Esophagus squamous epithelium (tissue), 5 donors: ENCODE measurements at places on chromosomes 6 and 20. TPM values are rescaled to one million over a fixed set of nuclear protein-coding genes. Genes with fewer than 3 reads are reported as not detected.

DNA sequence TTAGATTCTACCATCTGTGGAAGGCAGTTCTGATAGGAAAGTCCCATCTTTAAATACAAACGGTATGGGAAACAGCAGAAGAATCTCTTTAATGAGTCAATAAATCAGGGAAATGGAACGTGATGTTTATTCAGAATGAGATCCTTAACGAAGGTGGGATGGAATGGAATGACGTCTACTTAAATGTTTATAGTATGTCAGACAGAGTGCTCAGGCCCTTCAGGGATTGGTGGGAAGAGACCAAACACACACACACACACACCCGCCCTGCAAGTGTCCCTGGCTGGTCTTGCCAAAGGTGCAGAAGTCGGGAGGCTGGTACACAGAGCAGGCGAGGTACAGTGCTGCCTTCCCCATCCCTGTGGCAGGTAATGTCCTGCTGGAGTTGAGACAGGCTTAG lies 164.0 kb downstream of the FARS2 start:
- H3K27ac ChIP-seq: no peak overlapping the region
- no peak for DNase-seq
- H3K4me3 ChIP-seq: no peak overlapping the region
- no peaks in the 10 kb centered on the region for H3K4me1 ChIP-seq
- no peaks in the 10 kb centered on the region for H3K27me3 ChIP-seq
- H3K36me3 ChIP-seq: no peaks in the 10 kb centered on the region

DNA sequence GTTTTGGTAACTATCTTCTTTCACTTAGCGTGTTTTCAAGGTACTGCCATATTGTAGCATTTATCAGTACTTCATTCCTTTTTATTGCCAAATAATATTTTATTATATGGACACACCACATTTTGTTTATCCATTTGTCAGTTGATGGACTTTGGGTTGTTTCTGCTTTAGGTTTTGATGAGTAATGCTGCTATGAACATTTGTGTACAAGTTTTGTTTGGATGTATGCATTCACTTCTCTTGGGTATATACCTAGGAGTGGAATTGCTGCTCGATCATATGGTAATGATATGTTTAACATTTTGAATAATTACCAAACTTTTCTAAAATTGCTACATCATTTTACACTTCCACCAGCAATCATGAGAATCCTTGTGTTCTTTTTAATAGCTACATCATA lies 6.4 kb upstream of the SLC22A7 start:
- peaks cover 7% of the 10 kb centered on the region for H3K27me3 ChIP-seq
- H3K36me3 ChIP-seq: no peaks in the 10 kb centered on the region
- H3K27ac ChIP-seq: no peak overlapping the region
- DNase-seq: no peak

DNA sequence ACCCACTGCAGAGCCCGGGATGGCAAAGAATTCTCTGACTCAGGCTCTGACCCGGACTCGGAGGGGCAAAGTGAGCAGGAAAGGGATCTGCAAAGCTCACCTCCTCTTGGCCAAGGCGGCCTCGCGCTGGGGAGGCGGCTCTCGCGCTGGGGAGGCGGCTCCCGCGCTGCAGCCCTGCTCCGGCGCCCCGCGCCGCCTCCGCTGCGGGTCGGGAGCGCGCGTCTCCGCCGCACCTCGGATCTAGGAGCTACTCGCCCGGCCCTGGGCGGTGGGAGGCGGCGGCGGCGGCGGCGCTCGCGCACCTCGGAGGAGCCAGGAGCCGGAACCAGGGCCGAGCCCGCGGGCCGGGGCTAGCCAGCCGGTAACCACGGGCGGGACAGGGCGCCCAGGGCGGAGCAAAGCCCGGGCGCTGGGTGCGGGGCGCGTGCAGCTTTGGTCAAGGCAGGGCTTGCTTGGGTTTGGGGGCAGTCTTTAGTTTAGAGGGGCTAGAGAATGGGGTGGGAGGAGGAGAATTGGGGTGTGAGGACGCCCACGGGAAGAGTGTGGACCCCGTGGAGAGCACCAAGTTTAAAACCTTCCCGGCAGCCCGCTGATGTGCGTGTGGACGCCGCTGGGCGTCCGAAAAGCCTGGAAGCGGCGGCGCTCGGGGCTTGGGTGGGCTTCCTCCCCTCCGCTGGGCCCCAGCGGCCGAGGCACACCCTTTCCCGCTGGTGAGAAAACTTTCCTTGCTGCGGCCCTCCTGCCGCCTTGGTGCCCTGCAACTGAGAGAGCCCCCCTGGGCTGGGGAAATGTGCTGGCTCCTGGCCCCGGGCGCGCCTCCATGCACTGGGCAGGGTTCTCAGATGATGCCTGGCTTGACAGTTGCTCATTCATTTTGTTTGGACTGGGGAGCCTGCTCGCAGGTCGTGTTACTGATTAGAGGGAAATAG lies at the start of gene MRAP2:
MRAP2 (plus strand) TSS at position 250 of the 929 bp plus-strand sequence. CDS start 21,547 bp downstream, outside the sequence.
- H3K27me3 ChIP-seq: no peaks in the 10 kb centered on the region
- DNase-seq: no peak
- H3K36me3 ChIP-seq: no peaks in the 10 kb centered on the region
- H3K4me1 ChIP-seq: no peaks in the 10 kb centered on the region
- H3K27ac ChIP-seq: peak within 1 kb of the TSS; percentile 21

GRCh38 chr6:19332806-19333460 lies 504.2 kb upstream of the ID4 start:
- peaks cover 2% of the 10 kb centered on the region for H3K4me1 ChIP-seq
- H3K36me3 ChIP-seq: no peaks in the 10 kb centered on the region
- no peak for DNase-seq
- no peak overlapping the region for H3K4me3 ChIP-seq

DNA sequence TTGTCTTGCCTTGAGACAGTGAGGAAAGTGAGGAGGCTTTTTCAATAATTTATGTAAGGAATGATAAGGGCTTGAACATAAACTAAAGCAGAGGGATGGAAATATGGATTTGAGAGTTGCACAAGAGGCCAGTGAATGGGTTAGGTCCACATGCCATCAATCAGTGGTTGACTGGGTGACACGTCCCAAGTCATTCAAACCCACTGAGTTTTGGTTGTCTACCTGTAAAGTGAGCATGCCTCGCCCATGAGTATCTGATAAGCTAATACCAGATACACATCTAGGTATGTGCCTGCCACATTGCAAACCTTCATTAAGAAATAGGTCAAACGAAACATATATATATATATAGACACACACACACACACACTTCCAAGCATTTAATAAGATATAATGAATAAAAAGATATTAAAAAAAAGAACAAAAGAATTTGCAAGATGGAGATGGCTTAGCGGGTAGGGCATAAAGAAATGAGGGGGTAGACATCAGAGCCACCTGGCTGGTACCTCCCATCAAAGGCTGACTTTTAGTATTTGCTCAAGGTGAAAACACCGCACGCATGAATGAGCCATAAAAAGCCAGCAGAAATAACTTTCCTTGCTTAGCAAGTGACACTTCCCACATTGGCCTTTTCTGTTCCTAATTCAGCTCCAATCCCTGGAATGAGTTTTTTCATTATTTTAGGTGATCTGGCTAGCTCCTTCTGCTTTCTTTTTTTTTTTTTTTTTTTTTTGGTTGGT lies 109.1 kb upstream of the GGTLC1 start:
- no peaks in the 10 kb centered on the region for H3K27me3 ChIP-seq
- peaks cover 8% of the 10 kb centered on the region for H3K4me1 ChIP-seq
- no peak overlapping the region for H3K4me3 ChIP-seq

DNA sequence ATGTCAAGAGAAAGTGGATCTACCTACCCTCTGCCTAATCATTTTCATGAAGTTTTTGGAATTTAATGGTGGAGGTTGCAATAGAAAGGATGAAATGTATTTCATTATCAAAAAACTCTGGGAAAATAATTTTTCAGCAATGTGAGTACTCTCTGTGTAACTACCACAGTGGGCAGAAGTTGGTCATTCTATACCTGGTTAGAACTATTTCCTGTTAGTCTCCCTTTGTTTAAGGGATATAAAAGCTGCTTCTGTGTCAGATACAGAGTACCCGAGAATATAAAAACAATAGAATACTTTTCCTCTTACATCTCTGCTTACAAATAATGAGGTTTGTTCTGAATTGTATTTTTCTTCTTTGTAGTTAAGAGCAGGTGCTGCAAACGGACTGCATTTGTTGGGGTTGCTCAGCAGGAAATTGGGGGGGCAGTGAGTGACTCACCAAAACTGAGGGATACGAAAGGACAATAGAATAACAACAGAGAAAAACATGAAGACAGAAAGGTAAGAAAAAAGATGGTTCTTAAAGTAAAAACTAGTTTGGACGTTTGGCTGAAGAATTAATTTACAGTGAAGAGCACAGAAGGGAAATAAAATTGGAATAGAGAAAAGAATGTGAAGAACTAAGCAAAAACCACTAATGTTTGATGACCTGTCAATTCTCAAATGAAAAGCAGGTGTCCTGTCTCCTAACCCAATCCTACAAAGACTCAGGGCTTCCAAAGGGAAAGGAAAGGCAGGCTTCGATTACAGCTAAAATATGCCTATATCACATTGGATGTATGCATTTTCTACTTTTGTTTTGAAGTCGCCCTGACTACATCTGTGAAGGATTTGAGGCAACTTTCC lies 703.1 kb downstream of the RFPL4B start:
- no peaks in the 10 kb centered on the region for H3K36me3 ChIP-seq
- no peak for DNase-seq
- H3K4me3 ChIP-seq: no peak overlapping the region
- no peaks in the 10 kb centered on the region for H3K4me1 ChIP-seq

DNA sequence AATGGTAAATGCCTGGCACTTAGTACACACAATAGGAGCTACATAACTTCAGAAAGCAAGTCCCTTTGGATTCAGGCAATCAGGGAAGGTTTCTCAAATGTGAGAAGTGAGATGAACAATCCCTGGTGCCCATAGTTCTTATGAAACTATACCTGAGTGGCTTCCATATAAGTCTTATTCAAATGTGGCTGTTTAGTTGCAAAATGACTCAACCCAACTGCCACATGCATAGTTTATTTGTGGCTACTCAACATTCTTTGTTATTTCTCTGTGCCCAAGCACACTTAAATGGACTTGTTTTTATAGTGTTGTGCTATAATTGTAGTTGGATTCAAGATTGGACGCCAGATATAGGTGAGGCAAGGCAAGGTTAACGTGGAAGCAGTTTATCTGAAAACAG lies 93.7 kb upstream of the ATXN1 start:
- no peaks in the 10 kb centered on the region for H3K27me3 ChIP-seq
- no peak overlapping the region for H3K27ac ChIP-seq
- no peaks in the 10 kb centered on the region for H3K36me3 ChIP-seq
- H3K4me1 ChIP-seq: no peaks in the 10 kb centered on the region
- no peak overlapping the region for H3K4me3 ChIP-seq
- no peak for DNase-seq

GRCh38 chr6:146289816-146290588 lies 253.6 kb upstream of the RAB32 start:
- no peaks in the 10 kb centered on the region for H3K27me3 ChIP-seq
- H3K4me3 ChIP-seq: no peak overlapping the region
- no peaks in the 10 kb centered on the region for H3K36me3 ChIP-seq
- no peaks in the 10 kb centered on the region for H3K4me1 ChIP-seq

GRCh38 chr6:7311176-7311575 lies 1.8 kb downstream of the SSR1 start:
- peaks cover 27% of the 10 kb centered on the region for H3K4me1 ChIP-seq
- peak overlapping the region; percentile 74 for H3K4me3 ChIP-seq
- H3K27ac ChIP-seq: no peak overlapping the region
- H3K36me3 ChIP-seq: peaks cover 6% of the 10 kb centered on the region
- DNase-seq: no peak
- H3K27me3 ChIP-seq: no peaks in the 10 kb centered on the region

DNA sequence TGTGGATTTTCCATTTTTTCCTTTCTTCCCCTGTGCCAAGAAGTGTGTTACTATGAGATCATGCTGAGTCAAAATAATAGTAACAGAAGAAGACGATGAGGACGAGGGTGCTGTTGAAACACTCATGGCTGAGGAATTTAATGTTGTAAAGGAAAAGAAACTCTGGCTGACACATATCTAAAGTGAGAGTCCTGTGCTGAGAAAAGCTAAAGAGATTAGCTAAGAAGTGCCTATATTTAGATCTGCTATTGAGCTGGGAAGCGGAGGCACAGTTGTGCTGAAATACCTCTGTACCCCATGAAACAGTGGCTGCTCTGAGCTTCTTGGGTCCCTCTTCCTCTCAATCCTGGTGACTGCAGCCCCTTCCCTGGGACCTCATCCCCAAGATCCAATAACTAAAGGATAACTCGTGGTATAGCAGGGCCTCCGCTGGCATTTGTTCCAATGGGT lies 1.1 kb upstream of the SYTL3 start:
- H3K27me3 ChIP-seq: no peaks in the 10 kb centered on the region
- no peaks in the 10 kb centered on the region for H3K36me3 ChIP-seq
- H3K4me3 ChIP-seq: no peak overlapping the region
- DNase-seq: no peak
- H3K27ac ChIP-seq: peak overlapping the region; percentile 30

DNA sequence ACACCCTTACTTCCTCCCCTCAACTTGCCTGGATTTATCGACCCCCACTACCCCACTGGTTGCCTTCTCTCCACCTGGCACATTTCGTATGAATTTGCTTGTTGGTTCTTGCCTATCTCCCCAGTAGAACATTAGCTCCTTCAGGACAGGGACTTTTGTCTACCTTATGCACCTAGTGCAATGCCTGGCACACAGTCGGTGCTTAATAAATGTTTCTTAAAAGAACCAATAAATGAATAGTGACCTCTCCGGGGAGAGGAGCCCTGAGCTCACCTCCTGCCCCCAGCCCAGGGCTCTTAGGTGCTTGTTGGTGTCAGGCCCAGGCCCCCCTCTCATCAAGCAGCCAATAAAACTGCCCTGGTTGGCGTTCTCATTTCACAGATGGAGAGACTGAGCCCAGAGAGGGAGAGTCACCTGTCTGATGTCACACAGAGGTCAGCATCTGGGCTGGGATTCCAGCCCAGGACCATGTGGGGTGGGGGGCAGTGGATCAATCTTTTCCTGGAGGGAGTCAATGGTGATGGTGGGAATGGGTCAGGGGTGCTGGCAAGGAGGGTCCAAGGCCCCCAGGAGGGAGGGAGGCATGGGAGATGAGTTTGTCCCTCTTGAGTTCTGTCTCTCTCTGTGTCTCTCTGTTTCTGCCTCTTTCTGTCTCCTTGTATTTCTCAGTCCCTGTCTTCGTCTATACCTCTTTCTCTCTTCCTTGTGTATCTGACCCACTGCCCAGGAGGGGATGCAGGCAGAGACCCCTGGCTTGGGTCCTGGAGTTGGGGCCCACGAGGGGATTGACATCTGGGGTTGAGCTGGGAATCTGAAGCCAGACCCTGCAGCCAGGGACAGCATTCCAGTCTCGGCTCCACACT lies 89.6 kb downstream of the CEBPB start:
- H3K36me3 ChIP-seq: no peaks in the 10 kb centered on the region
- no peak overlapping the region for H3K27ac ChIP-seq
- H3K4me3 ChIP-seq: no peak overlapping the region
- no peaks in the 10 kb centered on the region for H3K27me3 ChIP-seq
- DNase-seq: no peak

DNA sequence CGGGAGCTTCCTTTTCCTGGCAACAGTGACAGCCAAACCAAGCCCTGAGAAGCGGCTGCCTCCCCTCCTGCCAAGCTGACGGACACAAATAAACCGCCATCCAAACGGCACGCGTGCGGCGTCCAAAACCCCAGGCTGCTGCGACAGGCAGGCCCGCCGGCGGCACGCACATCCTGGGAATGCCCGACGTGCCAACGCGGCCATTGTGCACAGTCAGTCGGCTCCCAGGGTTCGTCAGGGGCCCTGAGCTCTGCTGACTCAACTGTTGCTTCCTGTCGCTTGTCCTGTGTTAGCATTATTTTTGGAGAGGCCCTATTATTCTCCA lies 6.8 kb downstream of the JAG1 start:
- H3K4me3 ChIP-seq: peak overlapping the region; percentile 94
- H3K27ac ChIP-seq: peak overlapping the region; percentile 83
- H3K4me1 ChIP-seq: peaks cover 37% of the 10 kb centered on the region
- DNase-seq: no peak

SH3BGRL2 gene
- total RNA-seq: 34.2 TPM

ATP5F1E gene
- total RNA-seq: 35.5 TPM

EYS gene
- total RNA-seq: not detected

NR2E1 gene
- not detected for total RNA-seq

SLC35F1 gene
- 0.09 TPM for total RNA-seq

SNAP25 gene
- total RNA-seq: 0.13 TPM

HLA-DQB1 gene
- 0.13 TPM for total RNA-seq
